ENCODE measurements at places on chromosomes 5 and 9.

GRCh38 chr5:158285698-158286097 is 426.8 kb upstream of the CLINT1 start:
- DNase-seq = no peak

- DNase-seq = no peak
These were observed 49.3 kb upstream of the ZNF366 start for GRCh38 chr5:72556351-72557166.

DNA sequence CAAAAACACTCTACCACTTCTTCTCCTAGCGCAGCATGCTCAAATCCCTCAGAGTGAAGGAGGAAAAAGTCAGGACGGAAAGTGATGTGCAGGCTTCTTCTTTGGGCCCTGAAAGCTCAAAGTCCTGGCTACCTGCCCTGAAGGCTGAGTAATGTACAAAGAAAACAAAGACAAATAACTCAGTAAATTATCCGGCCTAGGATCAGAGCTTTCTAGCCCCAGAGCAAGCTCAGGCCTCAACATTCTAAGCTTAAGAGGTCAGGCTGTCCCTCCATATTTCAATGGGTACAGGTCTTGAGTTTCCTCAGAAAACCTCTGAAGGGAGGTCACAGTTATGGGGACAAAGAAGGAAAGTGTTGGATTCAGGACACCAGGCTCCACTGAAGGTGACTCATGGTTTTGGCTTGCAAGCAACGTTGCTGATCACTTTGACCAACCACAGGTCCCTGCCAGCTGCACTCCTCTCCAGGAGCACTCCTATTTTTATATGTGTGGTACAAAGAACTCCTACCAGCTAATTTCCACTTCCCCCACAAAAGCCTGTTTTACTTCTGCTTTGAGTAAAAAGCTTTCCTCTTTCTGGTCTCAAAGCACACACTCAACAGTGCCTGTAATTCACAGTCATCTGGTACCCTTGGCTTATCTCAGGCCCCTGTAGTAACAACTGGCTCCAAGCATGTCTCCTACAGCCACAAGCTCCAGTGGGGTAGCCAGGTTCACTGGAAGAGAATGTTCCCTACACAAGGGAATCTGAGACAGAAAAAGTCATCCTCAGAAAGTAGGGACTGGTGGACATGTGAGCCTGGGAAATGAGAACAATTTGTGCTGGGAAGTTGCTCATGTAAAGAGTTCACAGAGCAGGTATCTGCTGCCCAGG is 115.7 kb downstream of the UGCG start:
- DNase-seq = peak; percentile 97

- DNase-seq = no peak
These were observed 99.1 kb upstream of the RUFY1 start for GRCh38 chr5:179451114-179451827.

DNA sequence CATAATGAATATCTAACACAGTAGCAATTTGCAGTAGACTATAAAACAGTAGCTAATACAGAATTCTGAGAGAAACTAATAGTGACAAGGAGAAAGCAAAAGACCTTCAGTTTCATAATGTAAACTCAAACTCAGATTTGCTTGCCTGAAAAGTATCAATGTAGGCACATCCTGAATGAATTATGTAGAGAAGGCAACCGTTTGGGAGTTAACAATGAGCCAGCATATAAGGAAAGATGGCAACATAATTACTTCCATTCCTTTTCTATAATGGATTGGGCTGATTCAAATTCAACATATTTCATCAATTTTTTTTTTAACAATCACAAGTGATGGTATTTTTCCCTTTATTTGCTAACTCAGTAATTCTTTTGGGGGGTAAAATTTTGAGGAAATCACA is 261.6 kb downstream of the SEMA5A start:
- no peak for DNase-seq

GRCh38 chr5:149581192-149581861 is at the start of gene ARHGEF37:
TSS of gene ARHGEF37 (plus strand) at chr5:149581498. CDS start at chr5:149597770, 16,272 bp downstream.
- DNase-seq = no peak

DNA sequence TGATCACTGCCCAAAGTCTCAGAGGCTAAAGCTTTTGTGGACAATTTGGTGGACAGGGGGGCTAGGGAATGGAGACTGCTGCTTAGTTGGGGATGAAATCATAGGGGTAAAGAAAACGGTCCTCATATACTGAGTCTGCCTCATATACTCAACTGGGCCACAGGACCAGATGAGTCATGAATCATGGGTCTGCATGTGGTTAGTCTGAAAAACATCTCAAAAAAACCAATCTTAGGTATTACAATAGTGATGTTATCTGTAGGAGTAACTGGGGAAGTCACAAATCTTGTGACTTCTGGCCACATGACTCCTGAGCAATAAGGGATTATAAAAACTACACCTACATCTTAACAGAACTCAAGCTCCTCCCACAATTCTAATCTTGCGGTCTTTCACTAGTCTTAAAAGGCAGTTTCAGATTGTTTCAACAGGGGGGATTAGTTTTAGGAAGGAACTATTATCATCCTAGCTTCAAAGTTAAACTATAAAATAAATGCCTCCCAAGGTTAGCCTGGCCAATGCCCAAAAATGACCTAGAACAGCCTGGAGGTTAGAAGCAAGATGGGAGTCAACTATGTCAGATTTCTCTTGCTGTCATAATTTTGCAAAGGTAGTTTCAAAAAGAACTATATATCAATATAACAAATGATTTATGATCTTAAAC is 17.5 kb downstream of the TMEM161B start:
- peak; percentile 87 for DNase-seq

All from HT1080 (cell line).